Activated CD4-positive, alpha-beta T cell treated with anti-CD3 and anti-CD28 coated beads, Interleukin-2, amount 10 ng/mL, durations not matched to agents 24 days and 14 days (primary cell): ENCODE measurements at places on chromosomes 7 and 10. TPM values are rescaled to one million over a fixed set of nuclear protein-coding genes. Genes with fewer than 3 reads are reported as not detected.

- DNase-seq, result no peak
Observed at GRCh38 chr10:52387744-52388143, 73.7 kb downstream of the DKK1 start.

- DNase-seq, result no peak
Observed at GRCh38 chr10:133186416-133187090, 26.5 kb downstream of the KNDC1 start.

DNA sequence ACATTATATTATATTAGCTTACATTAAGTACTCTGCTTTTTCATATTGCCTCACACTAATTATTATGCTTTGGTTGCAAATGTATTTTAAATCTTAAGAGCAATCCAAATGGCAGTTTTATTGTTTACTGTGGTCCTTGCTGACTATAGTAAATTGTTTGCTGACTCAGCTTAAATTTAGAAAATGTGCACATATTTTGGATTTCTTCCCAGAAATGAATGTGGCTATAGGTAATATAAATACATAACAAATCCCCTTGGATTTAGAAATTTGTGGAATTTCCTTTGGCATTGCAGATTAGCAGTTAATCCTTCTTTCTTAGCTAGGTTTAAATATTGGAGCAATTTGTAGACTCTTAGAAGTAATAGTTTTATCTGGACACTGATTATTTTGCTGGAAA lies 565.8 kb downstream of the NRG3 start:
- no peak for DNase-seq

DNA sequence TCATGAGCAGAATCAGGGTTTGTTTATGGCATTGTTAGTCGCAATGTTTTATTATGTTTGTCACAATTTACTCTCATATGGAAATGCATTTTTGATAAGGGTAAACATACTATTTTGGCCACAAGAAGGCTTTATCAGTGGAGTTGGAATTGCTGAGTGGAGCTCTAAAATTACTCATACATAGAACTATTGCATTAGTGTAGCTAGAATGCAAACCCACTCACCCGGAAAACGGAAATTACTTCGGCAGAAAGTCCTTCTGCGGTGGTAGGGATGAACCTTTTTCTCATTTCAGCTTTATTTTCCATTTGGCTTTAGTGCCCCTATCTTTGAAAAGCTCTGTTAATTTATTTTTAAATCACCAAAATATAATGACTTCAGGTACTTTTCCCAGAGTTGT lies 42.8 kb upstream of the NPY start:
- DNase-seq, result no peak

DNA sequence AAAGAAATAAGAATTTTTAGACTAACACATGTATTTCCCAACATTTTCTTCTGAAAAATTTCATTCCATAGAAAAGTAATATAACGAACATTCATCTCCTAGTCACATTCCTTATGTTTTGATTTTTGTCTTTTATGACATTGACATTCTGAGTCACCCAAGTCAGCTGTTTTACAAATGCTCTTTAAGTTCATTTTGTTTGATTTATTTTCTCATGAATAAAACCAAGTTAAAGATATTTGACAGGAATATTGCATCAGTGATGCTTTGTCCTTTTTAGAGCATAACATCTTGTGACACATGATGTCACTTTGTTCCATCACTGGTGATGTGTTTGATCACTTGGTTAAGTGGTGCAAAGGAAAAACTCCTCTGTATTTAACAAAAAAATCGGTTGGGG lies 48.4 kb downstream of the HGF start:
- DNase-seq, result no peak

GRCh38 chr10:23917251-23917840 lies 291.6 kb upstream of the KIAA1217 start:
- no peak for DNase-seq

GRCh38 chr10:27155066-27155754 lies at the start of gene MASTL:
Gene MASTL (plus strand): TSS chr10:27155352. CDS start chr10:27155427, 75 bp downstream.
- DNase-seq, result peak; percentile 99

GRCh38 chr7:954330-955238 lies at the start of gene ADAP1:
Gene ADAP1 (minus strand): TSS chr7:954680. CDS start chr7:954477, 203 bp downstream.
- peak; percentile 88 for DNase-seq

- no peak for DNase-seq
Observed at GRCh38 chr7:3005257-3005656, 38.4 kb downstream of the CARD11 start.

DNA sequence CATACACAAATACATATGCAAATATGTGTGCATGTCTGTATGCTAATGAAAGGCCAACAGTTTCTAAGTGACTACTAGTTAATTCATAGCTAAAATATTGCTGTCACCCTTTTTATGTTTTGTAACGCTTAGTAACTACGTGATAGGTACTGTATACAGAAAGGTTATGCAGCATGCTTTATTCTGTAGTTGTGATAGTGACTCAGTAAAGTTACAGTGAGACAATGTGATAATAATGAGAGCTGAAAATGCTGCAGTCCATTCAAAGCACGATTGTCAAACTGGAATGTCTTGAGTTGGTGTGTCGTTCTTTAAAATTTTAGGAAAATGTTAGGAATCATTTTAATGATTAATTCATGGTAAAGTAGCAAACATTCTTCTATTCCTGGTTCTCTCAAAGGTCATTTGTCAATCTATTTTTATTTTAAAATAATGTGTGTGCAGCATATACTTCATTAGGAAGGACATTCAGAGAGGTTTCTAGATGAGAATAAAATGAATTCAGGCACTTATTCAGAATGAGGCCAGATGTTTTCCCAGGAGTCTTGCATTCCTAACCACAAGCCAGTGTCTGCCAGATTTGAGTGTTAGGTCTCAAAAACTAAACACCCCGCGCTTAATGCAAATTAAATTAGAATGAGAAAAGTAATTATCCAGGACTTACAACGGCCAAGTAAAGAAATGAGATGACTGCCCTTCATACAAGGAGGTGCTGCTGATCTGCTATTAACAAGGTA lies 408.8 kb upstream of the FZD8 start:
- no peak for DNase-seq

DNA sequence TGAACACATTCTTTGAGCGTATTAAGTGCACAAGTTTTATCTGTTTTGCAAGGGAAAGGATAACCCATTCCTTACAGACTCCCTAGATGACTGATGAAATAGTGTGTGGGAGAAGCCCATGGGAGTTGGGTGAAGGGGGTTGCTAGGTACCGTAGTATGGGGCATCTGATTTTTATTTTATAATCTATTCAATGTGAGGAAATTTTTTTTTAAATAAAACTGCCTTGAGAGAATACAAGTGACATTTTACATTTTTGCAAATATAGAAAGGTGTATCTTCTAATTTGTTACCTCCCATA lies 1.4 kb downstream of the BTAF1 start:
- DNase-seq, result peak; percentile 39

- no peak for DNase-seq
Observed at GRCh38 chr7:70937424-70937823, 194.5 kb upstream of the GALNT17 start.

GRCh38 chr7:150971242-150972022 lies 6.7 kb downstream of the KCNH2 start:
- no peak for DNase-seq

DNA sequence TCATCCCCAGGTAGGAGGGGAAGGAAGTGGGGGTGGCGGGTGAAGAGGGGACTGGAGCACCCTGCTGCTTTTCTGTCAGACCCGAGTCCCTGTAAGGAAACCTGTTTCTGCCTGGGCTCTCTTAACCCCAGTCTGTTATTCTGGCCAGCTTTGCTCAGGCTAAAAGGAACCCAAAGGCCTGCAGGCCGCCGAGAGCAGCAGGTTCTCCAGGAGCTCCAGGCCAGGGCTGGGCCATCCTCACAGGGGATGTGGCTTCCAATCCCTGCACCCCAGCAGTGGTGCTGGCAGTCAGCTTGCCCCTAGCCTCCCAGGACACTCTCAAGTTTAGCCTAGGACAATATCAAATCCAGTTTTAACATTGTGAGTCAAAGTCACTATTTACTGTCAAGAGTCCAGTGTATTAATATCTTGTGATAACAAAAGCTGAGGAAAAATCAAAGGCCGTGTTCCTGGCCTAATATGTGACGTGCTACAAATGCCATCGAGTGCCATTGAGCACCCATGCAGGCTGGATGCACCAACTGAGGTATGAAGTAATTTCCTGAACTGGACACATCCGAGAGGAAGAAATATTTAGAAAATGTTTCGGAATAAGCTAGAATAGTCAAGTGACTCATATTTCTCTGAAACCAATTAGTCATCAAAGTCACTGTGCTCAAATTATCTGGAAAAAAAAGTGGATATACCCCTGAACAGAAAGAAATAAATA lies 7.0 kb downstream of the PKD1L1 start:
- no peak for DNase-seq

DNA sequence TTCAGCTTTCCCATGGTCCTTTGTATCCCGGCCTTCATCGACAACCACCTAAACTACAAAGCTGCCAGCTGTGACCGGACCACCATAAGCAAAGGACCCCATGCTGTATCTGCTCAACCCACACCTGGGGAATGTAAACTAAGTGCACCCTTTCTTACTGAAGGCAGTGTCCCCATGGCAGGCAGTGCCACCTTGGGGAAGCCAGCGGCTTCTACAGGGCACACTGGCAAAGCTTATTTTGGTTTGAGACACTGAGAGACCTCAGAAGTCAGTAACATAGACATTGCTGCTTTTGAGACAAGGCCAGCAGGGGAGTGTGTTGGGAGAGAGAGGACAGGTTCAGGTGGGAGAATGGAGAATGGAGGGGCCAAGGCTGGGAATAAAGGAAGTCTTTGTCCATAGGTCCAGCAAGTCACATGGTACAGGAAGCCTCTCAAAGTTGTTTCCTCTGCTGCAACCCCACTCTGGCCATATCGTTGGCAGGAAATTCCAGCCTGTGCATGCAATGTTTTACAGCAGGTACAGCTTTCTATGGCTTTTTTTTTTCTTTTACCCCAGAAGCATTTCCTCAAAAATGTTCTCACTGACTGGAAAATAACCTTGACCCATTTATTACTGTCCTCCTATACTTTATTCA lies 85.9 kb upstream of the NPVF start:
- DNase-seq, result no peak

- no peak for DNase-seq
Observed at GRCh38 chr10:10816447-10816846, 201.2 kb upstream of the CELF2 start.

GRCh38 chr10:63456437-63457210 lies 9.2 kb downstream of the JMJD1C start:
- no peak for DNase-seq

GRCh38 chr7:131623154-131623553 lies 66.7 kb upstream of the PODXL start:
- DNase-seq, result no peak

GRCh38 chr7:87344446-87344845 lies 1.0 kb upstream of the CROT start:
- no peak for DNase-seq

- peak; percentile 92 for DNase-seq
Observed at GRCh38 chr10:3782451-3783315, 2.3 kb downstream of the KLF6 start.

DNA sequence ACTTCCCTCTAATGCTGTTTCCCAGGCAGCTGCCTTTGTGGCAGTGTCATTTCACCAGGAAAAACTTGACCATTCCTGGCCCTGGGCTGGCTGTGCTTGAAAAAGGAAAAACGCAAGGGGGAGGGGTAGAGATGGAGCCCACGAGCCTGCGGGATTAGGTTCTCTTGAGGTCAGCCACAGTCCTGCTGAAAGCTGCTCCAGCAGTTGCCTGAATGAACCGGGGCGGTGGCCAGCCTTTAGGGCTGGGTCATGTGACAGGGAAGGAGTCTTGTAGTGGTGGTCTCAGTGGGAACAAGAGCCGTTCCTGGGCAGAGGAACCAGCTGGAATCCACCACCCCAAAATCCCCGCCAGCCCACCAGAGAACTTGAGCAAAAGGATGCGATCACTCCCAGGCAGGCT lies 51.2 kb upstream of the LRRC4 start:
- no peak for DNase-seq

- no peak for DNase-seq
Observed at GRCh38 chr10:132589681-132590080, 52.1 kb downstream of the INPP5A start.

DNA sequence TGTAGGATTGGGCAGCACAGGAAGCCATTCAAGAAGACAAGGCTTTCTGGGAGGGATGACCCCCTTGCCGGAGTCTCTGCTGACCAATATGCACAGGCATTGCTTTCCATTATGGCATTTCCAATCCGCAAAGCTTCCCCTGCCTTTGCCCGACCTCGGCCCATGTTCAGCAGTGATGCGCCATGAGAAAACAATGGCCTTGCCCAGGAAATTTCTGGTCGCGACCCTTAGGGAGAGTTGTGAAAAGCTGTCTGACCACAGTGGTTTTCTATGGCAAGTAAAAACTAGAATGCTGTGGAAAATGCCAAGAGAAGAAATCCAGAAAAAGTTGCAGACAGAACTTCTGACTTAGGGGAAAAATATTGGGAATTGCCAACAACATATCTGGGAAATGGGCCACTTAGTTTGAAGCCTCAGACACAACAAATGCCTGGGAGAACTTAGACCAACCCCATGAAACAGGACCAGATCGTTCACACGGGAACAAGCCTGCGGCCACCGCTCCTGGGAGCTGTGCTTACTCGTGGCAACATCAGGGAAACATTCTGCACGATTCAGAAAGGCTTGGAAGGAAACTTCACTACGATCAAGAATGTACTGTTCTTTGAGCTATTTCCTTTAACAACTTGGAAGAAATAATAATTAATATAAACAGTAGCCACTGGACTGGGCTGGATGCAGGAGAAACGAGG lies 512.4 kb downstream of the TNS3 start:
- no peak for DNase-seq

DNA sequence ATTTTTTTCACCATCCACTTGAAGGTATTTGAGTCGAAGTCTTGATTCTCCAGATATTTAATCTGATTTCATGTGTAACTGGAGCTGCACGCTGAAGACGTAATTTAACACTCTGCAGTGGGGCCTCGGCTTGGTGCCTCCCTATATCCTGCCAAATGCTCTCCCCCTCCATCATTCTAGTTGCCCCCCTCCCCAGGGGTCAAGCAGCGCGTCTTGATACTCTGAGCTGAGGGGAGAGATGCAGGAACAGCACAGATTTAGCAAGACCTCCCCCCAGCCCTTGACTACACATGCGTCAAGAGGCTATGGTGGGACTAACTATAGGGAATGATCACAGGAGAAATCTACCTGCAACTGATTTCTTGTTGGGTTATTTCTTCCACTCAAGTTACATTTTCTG lies 85.8 kb downstream of the PRPF18 start:
- no peak for DNase-seq

The MBLAC1 gene
- 3.0 and 3.5 TPM in 2 replicates for total RNA-seq

The PON2 gene
- 2.4 and 3.7 TPM in 2 replicates for total RNA-seq

The DENND2A gene
- total RNA-seq, result not detected in 2 replicates

The LIPM gene
- not detected in 2 replicates for total RNA-seq

The GIMAP2 gene
- 28.2 TPM in 2 replicates for total RNA-seq

The USP6NL gene
- 0.83 and 0.84 TPM in 2 replicates for total RNA-seq

The KLF6 gene
- total RNA-seq, result 116 and 127 TPM in 2 replicates

The NDUFB2 gene
- 183 and 192 TPM in 2 replicates for total RNA-seq

The OGA gene
- 99.9 and 102 TPM in 2 replicates for total RNA-seq

The SLIT1 gene
- 0.17 and 0.26 TPM in 2 replicates for total RNA-seq

The NUTM2E gene
- total RNA-seq, result 0.19 TPM in 1 of 2 replicates, not detected in the other

The CYP3A5 gene
- total RNA-seq, result not detected in 2 replicates

The PLEKHS1 gene
- not detected in 2 replicates for total RNA-seq

The EFCAB10 gene
- not detected in 2 replicates for total RNA-seq

The GPRIN2 gene
- total RNA-seq, result not detected in 2 replicates

The CDNF gene
- total RNA-seq, result 0.62 and 0.70 TPM in 2 replicates

The EXOC6 gene
- total RNA-seq, result 13.1 and 14.2 TPM in 2 replicates
